ENCODE measurements at places on chromosomes 2 and 18. TPM values are rescaled to one million over a fixed set of nuclear protein-coding genes. Genes with fewer than 3 reads are reported as not detected.

The ABCG5 gene
- total RNA-seq, result not detected

The PAX8 gene
- 2.6 TPM for total RNA-seq

GRCh38 chr2:55961318-55961911 lies 37.8 kb upstream of the EFEMP1 start:
- H3K4me1 ChIP-seq, result peaks cover 4% of the 10 kb centered on the region
- no peak overlapping the region for H3K4me3 ChIP-seq
- H3K27ac ChIP-seq, result no peak overlapping the region
- DNase-seq, result no peak
- H3K27me3 ChIP-seq, result no peaks in the 10 kb centered on the region
- no peaks in the 10 kb centered on the region for H3K36me3 ChIP-seq

GRCh38 chr2:196316050-196316430 lies 144.7 kb upstream of the STK17B start:
- no peak for DNase-seq
- no peak overlapping the region for H3K27ac ChIP-seq
- H3K4me1 ChIP-seq, result no peaks in the 10 kb centered on the region

DNA sequence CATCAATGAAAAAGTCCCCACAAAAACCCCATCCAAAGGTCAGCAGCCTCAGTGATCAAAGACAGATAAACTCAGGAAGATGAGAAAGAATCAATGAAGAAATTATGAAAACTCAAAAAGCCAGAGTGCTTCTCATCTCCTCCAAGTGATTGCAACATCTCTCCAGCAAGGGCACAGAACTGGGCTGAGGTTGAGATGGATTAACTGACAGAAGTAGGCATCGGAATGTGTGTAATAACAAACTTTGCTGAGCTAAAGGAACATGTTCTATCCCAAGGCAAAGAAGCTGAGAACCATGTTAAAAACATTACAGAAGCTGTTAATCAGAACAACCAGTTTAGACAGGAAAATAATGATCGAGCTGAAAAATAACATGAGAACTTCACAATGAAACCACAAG lies 442.8 kb upstream of the SYT4 start:
- no peak overlapping the region for H3K27ac ChIP-seq
- H3K36me3 ChIP-seq, result no peaks in the 10 kb centered on the region
- H3K27me3 ChIP-seq, result no peaks in the 10 kb centered on the region
- no peak for DNase-seq
- H3K4me3 ChIP-seq, result no peak overlapping the region

DNA sequence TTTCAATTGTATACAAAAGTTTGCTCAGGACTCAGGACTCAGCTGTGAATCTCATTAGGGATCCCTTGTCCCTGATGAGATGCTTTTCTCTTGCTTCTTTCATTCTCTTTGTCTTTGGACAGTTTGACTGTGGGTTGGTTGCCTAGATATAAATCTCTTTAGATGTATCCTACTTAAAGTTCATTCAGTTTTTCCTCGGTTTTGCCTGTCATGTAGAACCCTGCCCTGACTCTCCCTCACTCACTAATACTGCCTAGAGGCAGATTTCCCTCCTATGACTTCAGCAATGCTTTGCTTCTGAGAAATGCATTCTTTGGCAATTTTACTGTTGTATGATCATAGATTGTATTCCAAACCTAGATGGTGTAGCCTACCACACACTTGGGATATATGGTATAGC lies 421.4 kb upstream of the TCF4 start:
- no peak overlapping the region for H3K27ac ChIP-seq
- no peak for DNase-seq
- no peak overlapping the region for H3K4me3 ChIP-seq
- no peaks in the 10 kb centered on the region for H3K27me3 ChIP-seq

GRCh38 chr2:159137511-159138241 lies 148.8 kb downstream of the WDSUB1 start:
- peak overlapping the region; percentile 32 for H3K4me3 ChIP-seq
- H3K27ac ChIP-seq, result peak overlapping the region; percentile 78
- H3K27me3 ChIP-seq, result no peaks in the 10 kb centered on the region
- no peaks in the 10 kb centered on the region for H3K36me3 ChIP-seq
- H3K4me1 ChIP-seq, result no peaks in the 10 kb centered on the region
- no peak for DNase-seq

- H3K36me3 ChIP-seq, result peaks cover 9% of the 10 kb centered on the region
- H3K4me1 ChIP-seq, result no peaks in the 10 kb centered on the region
- peak overlapping the region; percentile 25 for H3K4me3 ChIP-seq
These were observed 57.4 kb downstream of the ADI1 start for GRCh38 chr2:3461801-3462492.

- H3K4me1 ChIP-seq, result no peaks in the 10 kb centered on the region
- H3K36me3 ChIP-seq, result no peaks in the 10 kb centered on the region
- DNase-seq, result no peak
- no peak overlapping the region for H3K4me3 ChIP-seq
- no peaks in the 10 kb centered on the region for H3K27me3 ChIP-seq
These were observed 34.9 kb upstream of the CYP26B1 start for GRCh38 chr2:72182547-72182946.

- H3K4me3 ChIP-seq, result no peak overlapping the region
- no peaks in the 10 kb centered on the region for H3K27me3 ChIP-seq
- DNase-seq, result no peak
- H3K4me1 ChIP-seq, result no peaks in the 10 kb centered on the region
- H3K36me3 ChIP-seq, result no peaks in the 10 kb centered on the region
These were observed 96.9 kb downstream of the TSHZ1 start for GRCh38 chr18:75307530-75307929.

DNA sequence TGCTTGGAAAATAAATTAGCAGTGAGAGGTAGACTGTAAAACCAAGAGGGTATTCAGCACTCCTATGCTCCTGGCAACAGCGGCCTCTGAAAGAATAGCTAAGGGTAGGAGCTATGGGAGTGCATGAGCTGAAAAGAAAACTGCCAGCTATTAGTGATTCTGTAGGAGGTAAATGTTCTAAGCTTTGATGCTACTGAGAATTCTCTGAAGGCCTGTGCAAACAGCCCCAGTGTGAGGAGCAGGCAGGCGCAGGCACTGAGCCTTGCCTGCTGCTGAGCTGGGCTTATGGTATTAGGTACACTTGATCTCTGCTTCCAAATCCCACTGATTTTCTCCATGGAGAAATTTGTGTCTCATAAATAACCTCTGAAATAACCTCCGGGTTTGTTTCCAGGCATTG lies 86.7 kb downstream of the NYAP2 start:
- no peak overlapping the region for H3K27ac ChIP-seq
- H3K4me3 ChIP-seq, result no peak overlapping the region
- no peak for DNase-seq
- H3K4me1 ChIP-seq, result no peaks in the 10 kb centered on the region
- no peaks in the 10 kb centered on the region for H3K27me3 ChIP-seq

DNA sequence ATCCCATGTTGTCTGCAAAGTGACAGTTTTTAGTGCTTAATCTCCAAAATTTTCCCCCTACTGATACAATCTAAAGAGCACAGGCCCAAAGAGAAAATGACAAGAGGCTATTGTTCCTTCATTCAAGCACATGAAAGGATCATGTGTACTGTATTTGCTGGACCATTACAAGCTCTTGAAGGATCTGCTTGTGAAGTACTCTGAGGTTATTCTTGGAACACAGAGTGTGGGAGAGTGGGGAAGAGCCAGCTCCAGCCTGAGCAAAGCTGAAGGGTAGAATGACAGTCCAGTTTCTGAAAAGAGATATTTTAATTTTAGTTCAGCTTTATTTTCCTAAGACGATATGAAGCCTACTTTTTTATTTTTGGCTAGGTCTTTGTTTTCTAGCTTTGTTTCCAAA lies 112.2 kb downstream of the GALNT3 start:
- no peaks in the 10 kb centered on the region for H3K4me1 ChIP-seq
- H3K4me3 ChIP-seq, result no peak overlapping the region
- H3K27me3 ChIP-seq, result no peaks in the 10 kb centered on the region
- peak overlapping the region; percentile 12 for H3K27ac ChIP-seq
- DNase-seq, result no peak
- no peaks in the 10 kb centered on the region for H3K36me3 ChIP-seq

DNA sequence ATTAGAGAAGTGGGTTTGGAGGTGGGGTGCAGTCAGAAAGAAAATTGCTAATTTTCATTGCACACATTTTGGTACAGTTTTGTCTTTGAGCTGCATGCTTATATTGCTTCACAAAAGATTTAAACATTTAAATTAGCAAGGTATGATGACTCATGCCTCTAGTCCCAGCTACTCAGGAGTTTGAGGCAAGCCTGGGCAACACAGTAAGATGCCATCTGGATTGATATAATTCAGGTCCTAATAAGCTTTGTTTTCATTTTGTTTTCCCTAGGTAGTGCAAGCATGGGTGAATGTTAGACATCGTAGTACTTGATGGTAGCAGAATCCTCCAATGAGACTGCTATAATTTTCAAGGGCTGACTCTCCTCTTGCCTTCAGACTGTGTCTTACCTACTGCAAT lies 396.7 kb upstream of the RGPD4 start:
- no peaks in the 10 kb centered on the region for H3K36me3 ChIP-seq
- H3K27ac ChIP-seq, result no peak overlapping the region
- no peak overlapping the region for H3K4me3 ChIP-seq
- DNase-seq, result no peak

All from breast epithelium (tissue), 4 donors.